ENCODE measurements at places on chromosomes 11 and 22.
A peak's percentile ranks its signal among the peaks of the same experiment; 100 is the strongest.

GRCh38 chr11:38448284-38448683 is 1850.2 kb upstream of the RAG2 start:
- no peak for DNase-seq

DNA sequence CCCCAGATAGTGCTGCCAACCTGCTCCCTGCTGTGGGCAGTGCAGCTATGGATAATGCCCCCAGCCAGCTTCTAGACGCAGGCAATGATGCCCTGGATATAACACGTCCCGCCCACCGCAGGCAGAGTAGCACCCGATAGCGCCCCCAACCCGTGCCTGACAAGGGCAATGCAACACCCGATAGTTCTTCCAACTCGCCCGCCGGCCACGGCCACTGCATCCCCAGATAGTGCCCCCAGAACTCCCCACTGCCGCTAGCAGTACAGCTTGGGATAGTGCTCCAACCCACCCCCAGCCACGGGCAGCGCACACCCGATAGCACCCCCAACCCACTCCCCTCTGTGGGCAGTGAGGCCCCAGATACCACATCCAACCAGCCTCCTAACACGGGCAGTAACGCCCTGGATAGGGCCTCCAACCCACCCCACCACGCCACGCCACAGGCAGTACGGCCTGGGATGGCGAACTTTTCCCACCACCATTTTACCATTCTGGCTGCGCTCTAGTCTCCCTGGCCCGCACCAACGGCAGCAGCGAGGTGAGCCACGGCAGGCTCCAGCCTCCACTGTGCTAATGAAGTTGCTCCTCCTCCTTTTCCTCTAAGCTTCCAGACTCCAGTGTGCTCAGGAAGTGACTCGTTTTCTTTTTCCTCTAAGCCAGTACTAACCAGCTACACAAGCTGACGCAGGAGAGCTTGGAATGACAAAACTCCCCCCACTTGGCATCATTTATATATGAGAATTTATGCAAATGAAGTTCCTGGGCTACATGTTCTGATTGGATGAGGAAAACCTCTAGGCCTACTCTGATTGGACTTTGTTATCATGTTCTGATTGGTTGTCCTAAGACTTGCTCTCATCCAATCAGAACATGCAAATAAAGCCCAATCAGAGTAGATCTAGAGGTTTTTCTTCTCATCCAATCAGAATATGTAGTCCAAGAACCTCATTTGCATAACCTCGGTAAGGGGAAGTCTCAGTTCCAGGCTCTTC is 3.0 kb upstream of the RFPL3 start:
- no peak for DNase-seq

DNA sequence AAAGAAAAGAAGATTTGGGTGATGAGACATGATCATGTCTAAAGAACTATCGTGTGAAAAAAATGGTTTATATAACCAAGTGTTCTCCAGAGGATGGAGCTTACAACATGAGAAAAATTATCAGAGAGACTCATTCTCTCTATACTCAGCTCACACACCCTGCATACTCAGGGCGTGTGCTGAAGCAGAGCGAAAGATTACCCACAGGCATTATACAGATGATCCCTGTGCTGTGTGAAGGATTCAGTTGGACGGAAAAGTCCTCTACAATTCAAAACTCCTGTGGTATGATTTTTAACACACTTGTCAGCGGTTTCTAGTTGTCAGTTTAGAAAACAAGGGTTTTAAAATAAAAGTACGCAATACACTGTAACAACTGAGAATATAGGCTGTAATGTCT is 267.3 kb downstream of the DLG2 start:
- DNase-seq, result no peak

DNA sequence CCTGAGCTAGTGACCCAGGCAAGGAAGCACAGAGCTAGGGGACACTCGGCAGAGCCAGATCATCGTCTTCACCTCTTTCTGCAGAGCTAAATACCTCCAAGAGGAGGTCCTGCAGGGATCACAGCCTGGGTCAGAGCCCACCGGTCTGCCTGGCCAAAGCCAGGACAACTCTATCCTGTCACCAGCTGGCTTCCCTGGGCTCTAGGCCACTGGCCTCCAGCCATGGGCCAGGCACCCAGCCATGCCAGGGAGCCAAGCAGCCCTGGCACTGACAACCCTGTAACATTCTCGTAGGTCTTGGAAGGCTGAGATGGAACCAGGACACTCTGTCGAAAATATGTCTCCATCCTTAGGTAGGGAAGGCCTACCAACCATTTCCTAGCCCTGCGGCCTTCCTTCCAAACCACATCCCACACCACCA is 270.1 kb downstream of the BUD13 start:
- DNase-seq, result no peak

GRCh38 chr11:5363679-5364078 is 12.4 kb downstream of the OR51B6 start:
- DNase-seq, result no peak

DNA sequence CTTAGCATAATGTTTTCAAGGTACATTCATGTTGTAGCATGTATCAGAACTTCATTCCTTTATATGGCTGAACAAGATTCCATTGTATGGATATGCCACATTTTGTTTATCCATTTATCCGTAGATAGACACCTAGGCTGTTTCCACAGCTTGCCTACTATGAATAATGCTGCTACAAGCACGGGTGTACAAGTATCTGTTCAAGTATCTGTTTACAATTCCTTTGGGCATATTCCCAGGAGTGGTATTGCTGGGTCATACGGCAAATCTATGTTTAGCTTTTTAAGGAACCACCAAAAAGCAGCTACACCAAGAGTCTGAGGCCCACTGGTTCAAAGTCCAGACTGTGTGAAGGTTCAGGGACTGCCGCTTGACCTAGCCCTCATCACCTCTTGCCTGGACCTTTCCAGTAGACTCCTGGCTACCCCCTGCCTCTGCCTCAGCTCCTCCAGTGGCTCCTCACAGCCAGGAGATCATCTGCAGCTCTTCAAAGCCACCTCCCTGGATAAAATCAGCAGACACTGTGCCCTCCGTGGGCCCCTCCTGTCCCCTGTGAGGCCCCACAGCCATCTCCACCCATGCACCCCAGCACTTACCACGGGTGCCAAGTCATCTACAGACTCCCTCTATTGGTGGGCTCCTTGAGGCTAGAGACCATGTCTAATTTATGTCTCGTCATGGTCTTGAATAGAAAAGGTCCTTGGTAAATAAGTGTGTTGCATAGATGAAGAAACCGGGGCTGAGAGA is 160.3 kb downstream of the MN1 start:
- no peak for DNase-seq

- DNase-seq, result no peak
Observed at GRCh38 chr11:84396521-84396920, 1110.4 kb upstream of the CCDC90B start.

- no peak for DNase-seq
Observed at GRCh38 chr22:37996515-37997246, 12.3 kb upstream of the SOX10 start.

GRCh38 chr11:74492974-74493790 is at the start of gene LIPT2:
LIPT2 (minus strand) TSS chr11:74493724; CDS start chr11:74493703, 21 bp downstream.
- peak; percentile 97 for DNase-seq

GRCh38 chr11:122743949-122744348 is 88.4 kb downstream of the UBASH3B start:
- peak; percentile 80 for DNase-seq

DNA sequence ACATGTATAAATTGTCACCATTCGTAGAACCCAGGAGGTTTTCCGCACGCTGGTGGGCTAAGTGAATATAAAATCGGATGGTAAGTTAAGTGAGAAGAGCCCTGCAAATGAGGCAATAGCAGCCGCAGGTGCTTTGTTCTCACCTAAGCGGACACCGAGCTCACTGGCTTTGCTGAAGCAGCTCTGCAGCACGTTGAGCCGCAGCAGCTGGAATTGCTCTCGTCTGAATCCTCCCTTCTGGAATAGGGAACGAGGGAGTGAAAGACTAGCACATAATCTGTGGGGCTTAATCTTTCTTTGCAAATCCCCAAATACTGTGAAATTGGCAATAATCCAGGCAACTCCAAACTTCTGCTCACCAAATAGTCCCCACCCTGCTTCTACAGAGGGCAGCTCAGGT is 488.1 kb downstream of the NTM start:
- DNase-seq, result no peak

GRCh38 chr22:17192186-17192585 is 27.0 kb downstream of the ADA2 start:
- no peak for DNase-seq

GRCh38 chr11:92211576-92212167 is 12.9 kb upstream of the FAT3 start:
- DNase-seq, result no peak

All from CD4-positive, alpha-beta T cell treated with Interleukin-2 at 100 ng/mL for 4 hours (primary cell).